ENCODE measurements at places on chromosomes 7 and 10.

GRCh38 chr10:119346095-119346832 lies 138.9 kb downstream of the GRK5 start:
- no peak overlapping the region for H3K27ac ChIP-seq
- no peak for DNase-seq
- H3K4me1 ChIP-seq = no peaks in the 10 kb centered on the region
- H3K4me3 ChIP-seq = no peak overlapping the region

DNA sequence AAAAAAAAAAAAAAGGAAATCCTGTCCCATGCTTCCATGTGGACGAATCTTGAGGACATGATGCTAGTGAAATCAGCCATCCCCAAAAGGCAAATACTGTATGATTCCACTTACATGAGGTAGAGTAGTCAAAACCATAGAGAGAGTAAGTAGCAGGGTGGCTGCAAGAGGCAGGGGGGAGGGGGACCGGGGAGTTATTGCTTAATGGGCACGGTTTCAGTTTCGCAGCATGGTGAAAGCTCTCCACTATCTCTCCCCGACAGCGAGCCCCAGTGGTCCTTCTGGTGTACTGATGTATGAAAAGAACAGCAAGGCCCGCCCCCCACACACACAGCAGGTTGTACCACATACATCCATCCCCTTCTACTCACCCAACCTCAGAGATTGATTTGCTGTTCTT lies 32.8 kb downstream of the NOD1 start:
- no peak for DNase-seq
- no peaks in the 10 kb centered on the region for H3K27me3 ChIP-seq
- no peaks in the 10 kb centered on the region for H3K4me1 ChIP-seq
- H3K4me3 ChIP-seq = no peak overlapping the region

DNA sequence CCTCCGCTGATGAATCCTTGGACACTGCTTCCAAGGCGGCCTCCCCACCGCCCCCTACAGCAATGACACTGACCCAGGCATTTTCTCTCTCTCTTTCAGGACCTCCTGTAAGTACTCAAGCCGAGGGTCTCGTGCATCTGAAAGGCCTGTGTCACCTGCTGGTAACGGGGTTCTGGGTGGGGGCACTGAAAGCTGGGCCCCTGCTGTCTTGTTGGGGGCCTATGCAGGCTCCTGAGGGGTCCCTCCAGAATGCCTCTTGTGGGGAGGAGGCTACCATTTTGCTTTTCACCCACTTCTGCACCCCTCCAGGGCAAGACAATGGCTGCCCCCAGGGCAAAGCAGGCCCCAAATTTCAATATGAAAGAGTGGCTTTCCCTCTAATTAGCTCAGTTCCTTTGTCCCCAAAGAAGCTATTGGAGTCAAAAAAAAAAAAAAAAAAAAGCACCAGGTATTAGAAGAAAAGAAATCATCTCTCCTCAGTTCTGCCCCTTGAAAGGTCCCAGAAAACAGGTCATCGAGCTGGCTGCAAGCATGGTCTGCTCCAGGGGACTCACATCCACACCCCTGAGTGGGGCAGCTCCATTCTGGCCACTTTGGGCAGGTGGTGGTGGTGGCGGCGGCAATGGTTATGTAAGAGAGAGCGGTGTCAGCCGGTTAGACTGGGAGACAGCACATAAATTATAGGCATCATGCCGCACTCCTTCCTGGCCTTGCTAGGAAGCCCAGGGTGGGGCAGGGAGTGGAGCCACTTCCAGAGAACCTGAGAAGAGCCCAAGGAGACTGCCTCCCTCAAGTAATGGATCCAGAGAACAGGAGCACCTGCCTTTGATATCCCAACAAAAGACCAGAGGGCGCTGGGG lies 66.2 kb downstream of the COL13A1 start:
- no peak overlapping the region for H3K27ac ChIP-seq
- H3K4me3 ChIP-seq = no peak overlapping the region
- DNase-seq = no peak
- no peaks in the 10 kb centered on the region for H3K27me3 ChIP-seq
- no peaks in the 10 kb centered on the region for H3K36me3 ChIP-seq

GRCh38 chr10:98589007-98589406 lies 142.3 kb upstream of the HPS1 start:
- no peak overlapping the region for H3K4me3 ChIP-seq
- H3K27me3 ChIP-seq = no peaks in the 10 kb centered on the region
- H3K27ac ChIP-seq = no peak overlapping the region
- H3K36me3 ChIP-seq = no peaks in the 10 kb centered on the region
- H3K4me1 ChIP-seq = no peaks in the 10 kb centered on the region

DNA sequence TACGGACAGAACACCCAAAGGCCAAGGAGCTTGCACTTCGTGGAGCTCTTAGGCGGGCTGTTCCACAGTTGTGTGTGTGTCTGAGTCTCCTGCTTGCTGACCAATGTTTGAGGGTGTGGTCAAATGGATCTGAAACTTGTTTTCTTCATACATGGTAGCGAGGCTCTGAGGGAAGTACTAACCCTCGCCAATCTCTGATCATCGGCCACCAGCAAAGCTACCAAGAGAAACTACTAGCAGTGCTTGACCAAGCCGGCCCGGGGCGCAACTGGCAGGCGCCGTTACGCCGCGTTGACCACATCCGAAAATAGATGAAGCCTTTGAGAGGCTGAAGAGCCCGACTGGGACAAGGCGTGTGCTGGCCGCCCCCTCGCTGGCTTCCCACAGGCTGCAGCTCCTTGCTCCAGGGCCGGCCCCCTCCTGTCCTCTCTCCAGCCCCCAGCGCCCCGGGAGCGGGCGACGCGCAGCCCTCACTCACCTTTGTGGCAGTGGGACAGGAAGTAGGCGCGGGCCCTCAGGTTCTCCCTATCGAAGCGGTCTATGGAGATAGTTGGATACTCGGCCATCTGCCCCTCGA lies 384 bp downstream of the DCLRE1C start:
- DNase-seq = no peak
- no peaks in the 10 kb centered on the region for H3K27me3 ChIP-seq
- peak overlapping the region; percentile 70 for H3K4me3 ChIP-seq
- H3K4me1 ChIP-seq = no peaks in the 10 kb centered on the region
- peak overlapping the region; percentile 78 for H3K27ac ChIP-seq

DNA sequence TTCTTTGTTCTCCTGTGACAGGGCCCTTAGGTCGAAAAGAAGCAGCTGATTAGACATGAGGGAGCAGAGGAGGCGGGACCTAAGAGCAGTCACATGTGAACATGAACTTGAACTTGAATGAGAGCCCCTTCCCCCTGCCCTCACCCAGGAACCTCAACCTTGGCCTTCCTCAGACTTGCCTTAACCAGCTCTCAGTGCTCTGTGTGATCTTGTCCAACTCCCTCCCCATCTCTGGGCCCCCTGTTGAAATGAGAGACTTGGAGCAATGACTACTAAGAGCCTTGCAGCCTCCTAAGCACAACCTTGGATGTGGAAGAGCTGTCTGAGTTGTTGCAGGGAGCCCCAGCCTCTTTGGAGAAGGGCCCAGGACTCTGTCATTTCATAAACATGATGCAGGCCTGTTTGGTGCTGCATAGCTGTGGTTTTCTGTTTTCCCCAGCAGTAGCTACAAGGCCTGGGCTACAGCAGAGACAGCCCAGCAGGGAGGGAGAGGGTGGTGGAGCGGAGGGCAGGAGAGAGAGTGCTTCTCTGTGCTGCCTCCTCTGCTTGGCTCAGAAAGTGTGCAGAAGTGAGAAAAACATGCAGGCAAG lies 123.9 kb upstream of the ZMIZ1 start:
- H3K4me3 ChIP-seq = no peak overlapping the region
- no peaks in the 10 kb centered on the region for H3K36me3 ChIP-seq
- H3K4me1 ChIP-seq = no peaks in the 10 kb centered on the region
- DNase-seq = peak; percentile 76
- no peaks in the 10 kb centered on the region for H3K27me3 ChIP-seq

- no peak overlapping the region for H3K27ac ChIP-seq
- H3K4me1 ChIP-seq = no peaks in the 10 kb centered on the region
- no peak overlapping the region for H3K4me3 ChIP-seq
- H3K36me3 ChIP-seq = no peaks in the 10 kb centered on the region
- DNase-seq = no peak
- no peaks in the 10 kb centered on the region for H3K27me3 ChIP-seq
These were observed 190.9 kb upstream of the PITRM1 start for GRCh38 chr10:3363311-3364045.

- H3K36me3 ChIP-seq = no peaks in the 10 kb centered on the region
- H3K27ac ChIP-seq = no peak overlapping the region
- no peaks in the 10 kb centered on the region for H3K27me3 ChIP-seq
- no peak for DNase-seq
These were observed 293.1 kb downstream of the CDK14 start for GRCh38 chr7:90889210-90889609.

GRCh38 chr7:114530057-114530611 lies 115.5 kb downstream of the FOXP2 start:
- no peak for DNase-seq
- no peaks in the 10 kb centered on the region for H3K4me1 ChIP-seq
- H3K4me3 ChIP-seq = no peak overlapping the region
- no peak overlapping the region for H3K27ac ChIP-seq
- no peaks in the 10 kb centered on the region for H3K36me3 ChIP-seq

DNA sequence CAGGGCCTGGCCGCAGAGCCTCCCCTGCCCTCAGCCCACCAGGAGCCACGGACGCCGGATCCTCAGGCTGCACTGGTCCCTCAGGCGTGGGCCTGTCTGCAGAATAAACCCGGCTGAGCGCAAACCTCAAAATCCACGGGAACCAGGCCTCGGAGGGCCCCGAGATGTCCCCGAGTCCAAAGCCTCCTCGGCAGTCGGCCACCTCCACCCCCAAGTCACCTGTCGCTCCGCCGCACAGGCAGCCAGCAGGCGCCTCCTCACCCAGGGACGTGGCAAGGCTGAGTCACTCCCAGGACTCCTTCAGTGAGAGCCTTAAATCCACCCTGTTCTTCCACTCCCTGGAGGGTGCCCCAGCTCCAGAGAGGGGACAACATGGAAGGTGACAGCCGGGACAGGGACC lies 33.2 kb downstream of the STK32C start:
- no peaks in the 10 kb centered on the region for H3K4me1 ChIP-seq
- H3K4me3 ChIP-seq = no peak overlapping the region
- H3K27ac ChIP-seq = no peak overlapping the region
- no peak for DNase-seq
- H3K36me3 ChIP-seq = no peaks in the 10 kb centered on the region
- H3K27me3 ChIP-seq = no peaks in the 10 kb centered on the region

DNA sequence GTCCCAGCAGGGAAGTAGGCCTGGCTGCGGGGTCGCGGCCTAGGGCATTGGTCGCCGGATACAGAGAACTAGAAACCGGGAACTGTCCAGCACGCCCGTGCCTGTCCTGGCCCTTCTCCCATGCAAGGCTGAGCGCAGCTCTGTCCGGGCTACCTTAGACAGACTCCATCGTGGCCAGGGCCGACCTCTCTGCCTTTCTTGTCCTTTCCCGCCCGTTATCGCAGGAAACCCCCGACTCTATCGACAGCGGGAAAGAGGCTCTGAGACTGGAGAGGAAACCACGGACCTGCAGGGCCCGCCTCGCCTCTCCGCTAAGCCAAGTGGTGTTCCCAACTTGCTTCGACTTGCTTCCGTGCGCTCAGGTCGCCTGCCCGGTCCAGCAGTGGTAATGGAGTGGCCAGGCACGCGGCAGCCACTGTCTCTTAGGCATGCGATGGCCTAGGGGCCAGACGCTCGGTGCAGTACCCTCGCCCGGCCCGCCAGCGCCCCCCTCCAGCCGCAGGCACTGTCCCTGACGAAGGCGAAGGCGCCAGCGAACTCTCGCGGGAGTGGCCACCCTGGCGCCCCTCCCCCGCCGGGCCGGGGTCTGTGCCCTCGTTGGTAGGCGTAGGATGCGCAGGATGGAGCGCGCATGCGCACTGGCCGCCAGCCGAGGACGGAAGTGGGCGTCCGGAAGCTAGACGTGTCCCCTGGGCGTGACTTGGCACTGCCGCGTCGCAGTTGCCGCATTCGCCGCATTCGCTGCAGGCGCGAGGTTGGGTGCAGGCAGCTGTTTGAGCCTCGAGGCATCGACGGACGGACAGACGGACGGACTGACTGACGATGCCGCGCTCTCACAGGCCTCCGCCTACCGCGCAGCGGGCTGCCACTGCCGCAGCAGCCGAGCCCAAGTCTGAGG lies 54.4 kb downstream of the MCMBP start:
- no peak overlapping the region for H3K27ac ChIP-seq
- no peaks in the 10 kb centered on the region for H3K36me3 ChIP-seq
- DNase-seq = peak; percentile 60
- no peaks in the 10 kb centered on the region for H3K4me1 ChIP-seq

DNA sequence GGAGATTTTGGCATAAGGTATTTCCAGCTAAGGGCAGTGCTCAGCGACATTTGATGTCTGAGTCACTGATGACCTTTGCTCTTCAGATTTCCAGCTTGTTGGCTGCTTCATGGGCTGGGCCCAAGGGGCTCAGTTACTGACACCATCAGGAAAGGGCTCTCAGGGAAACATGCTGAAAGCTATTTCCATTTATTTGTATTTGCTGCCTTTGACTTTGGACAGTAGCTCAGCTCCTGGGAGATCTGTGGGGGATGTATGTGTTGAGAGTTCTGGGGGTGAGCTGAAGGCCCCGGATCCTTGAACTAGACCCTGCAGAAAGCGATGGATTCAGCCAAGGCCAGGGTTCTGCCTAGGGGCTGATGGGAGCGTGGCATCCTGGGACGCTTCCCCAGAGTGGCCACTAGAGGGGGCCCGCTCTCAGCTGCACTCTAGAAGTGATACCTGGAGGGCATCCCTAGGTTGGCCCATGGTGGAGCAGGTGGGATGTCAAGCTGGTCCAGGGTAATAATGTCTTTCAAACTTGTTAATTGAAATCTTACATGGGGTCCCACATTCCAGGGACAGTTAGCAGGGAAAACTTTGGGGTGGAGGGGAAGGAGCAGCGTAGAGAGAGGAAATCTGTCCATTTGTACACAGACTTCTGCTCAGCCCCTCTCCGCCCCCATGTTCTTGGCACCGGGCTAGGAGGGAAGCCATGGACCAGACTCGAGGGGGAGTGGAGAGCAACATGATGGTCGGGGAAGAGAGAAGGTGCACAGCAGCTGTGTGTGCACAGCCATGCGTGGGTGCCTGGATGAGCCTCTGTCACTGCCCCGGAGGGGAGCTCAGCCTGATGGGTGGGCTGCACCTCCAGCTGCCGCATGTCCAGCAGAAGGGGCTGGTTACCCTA lies 3.0 kb upstream of the BTBD16 start:
- DNase-seq = no peak
- H3K36me3 ChIP-seq = no peaks in the 10 kb centered on the region
- no peaks in the 10 kb centered on the region for H3K4me1 ChIP-seq
- H3K27me3 ChIP-seq = no peaks in the 10 kb centered on the region

DNA sequence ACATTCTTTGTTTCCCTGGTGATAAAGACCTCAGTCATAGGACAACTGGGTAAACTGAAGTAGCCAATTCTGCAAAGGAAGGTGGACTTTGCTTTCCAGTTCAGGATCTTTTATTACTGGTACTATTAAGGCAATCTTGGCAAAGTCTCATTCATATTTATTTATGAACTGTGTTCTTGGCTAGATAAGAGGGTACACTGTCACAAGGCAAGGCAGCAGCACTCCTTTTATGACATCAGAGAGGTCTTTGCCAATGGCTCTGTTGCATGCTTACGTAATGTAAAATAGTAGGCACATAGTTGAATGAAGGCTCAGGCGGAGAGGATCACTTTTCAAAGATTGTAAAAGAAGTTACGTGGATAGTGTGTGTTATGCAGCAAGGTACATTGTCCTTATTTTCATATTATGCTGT lies 63.7 kb upstream of the PDK4 start:
- no peak overlapping the region for H3K4me3 ChIP-seq
- no peak overlapping the region for H3K27ac ChIP-seq
- no peaks in the 10 kb centered on the region for H3K36me3 ChIP-seq
- no peaks in the 10 kb centered on the region for H3K4me1 ChIP-seq
- no peak for DNase-seq

All from breast epithelium (tissue), 4 donors.